ENCODE measurements at places on chromosomes 6 and 20. TPM values are rescaled to one million over a fixed set of nuclear protein-coding genes. Genes with fewer than 3 reads are reported as not detected.

The IMPG1 gene
- total RNA-seq, result not detected

GRCh38 chr20:23257848-23258746 is 92.5 kb upstream of the NXT1 start:
- peaks cover 28% of the 10 kb centered on the region for H3K4me1 ChIP-seq
- peak overlapping the region; percentile 82 for H3K27ac ChIP-seq
- no peak for DNase-seq
- no peak overlapping the region for H3K4me3 ChIP-seq

GRCh38 chr6:158653577-158654354 is 3.9 kb downstream of the SYTL3 start:
- H3K4me1 ChIP-seq, result peaks cover 33% of the 10 kb centered on the region
- no peaks in the 10 kb centered on the region for H3K36me3 ChIP-seq
- peak overlapping the region; percentile 91 for H3K27ac ChIP-seq
- no peaks in the 10 kb centered on the region for H3K27me3 ChIP-seq

DNA sequence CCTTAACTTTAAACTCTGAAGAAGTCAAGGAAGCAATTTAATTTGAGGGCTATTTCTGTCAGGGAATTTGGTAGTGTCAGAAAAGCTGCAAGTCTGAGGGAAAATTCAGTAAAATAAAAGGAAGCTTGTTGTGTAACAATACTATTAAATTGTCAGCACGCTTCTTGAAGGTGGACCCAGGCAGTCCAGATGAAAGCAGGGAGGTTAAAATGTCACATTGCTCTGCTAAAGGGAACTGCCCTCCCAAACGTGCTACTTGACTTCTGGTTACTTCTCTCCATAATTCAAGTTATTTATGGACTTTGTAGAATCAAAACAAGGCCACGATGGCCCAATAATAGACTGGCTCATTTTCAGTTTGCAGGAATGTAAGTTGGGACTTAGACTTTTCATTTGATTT is 28.2 kb upstream of the ARMC2 start:
- no peaks in the 10 kb centered on the region for H3K4me1 ChIP-seq
- DNase-seq, result no peak

DNA sequence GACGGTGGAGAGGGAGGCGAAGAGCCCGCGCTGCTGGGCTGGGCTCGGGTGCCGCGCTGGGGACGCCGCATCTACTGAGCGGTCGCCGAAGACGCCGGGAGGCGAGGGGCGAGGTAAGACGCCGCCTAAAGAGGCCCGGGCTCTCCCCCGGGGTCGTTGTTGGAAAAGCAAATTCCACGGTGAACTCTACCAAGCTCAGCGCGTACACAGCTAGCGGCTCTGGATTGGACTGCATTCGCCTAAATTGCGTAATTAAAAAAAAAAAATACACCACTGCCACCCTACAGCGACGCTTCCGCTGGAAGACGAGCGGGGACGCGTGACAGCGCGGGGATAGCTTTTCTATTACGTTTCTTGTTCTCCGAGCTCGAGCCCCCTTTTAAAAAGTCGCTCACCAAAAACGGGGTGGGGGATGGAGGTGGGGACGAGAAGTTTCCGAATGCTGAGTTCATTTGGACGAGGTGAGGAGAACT is 92.0 kb upstream of the PRDM1 start:
- DNase-seq, result no peak
- H3K27ac ChIP-seq, result no peak overlapping the region
- H3K27me3 ChIP-seq, result peaks cover 83% of the 10 kb centered on the region

DNA sequence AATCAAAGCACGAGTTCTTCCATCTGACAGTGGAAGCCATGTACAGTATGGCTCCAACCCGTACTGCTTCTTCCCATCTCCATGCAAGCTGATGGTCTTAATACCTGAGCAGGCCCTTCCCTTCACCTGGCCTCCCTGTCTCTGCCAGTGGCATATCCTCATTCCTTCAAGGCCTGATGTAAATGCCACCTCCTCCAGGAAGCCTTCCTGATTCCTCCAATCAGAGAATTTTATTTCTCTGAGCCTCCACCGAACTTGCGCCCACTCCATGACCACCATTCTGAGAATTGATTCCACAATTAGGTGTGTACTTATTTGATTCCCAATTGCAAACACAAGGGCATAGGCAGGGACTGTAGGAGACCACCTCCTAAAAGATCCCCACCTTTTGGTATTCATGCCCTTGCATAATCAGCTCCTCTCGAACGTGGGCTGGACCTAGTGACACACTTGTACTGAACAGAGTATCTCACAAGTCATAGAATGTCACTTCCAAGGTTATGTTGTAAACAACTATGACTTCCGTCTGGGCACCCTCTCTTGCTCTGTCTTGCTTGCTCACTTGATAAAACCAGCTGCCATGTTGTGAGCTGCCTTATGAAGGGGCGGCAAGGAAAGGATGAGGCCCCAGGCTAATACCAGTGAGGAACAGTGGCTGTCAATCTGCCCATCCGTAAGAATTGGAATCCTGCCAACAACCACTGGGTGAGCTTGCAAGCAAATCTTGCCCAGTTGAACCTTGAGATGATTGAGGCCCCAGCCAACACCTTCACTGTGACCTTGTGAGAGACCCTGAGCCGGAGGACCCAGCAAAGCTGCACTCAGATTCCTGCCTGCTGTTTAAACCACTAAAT is 38.8 kb downstream of the CPNE5 start:
- no peaks in the 10 kb centered on the region for H3K36me3 ChIP-seq
- H3K27me3 ChIP-seq, result peaks cover 28% of the 10 kb centered on the region
- no peaks in the 10 kb centered on the region for H3K4me1 ChIP-seq
- no peak for DNase-seq
- H3K4me3 ChIP-seq, result no peak overlapping the region
- H3K27ac ChIP-seq, result no peak overlapping the region

The SEMG2 gene
- not detected for total RNA-seq

GRCh38 chr6:22020299-22021003 is 276.4 kb downstream of the PRL start:
- H3K4me1 ChIP-seq, result peaks cover 6% of the 10 kb centered on the region
- no peak for DNase-seq

The CRYBG1 gene
- total RNA-seq, result 16.2 TPM

- H3K27me3 ChIP-seq, result peaks cover under 1% of the 10 kb centered on the region
- DNase-seq, result no peak
- H3K4me1 ChIP-seq, result no peaks in the 10 kb centered on the region
- no peak overlapping the region for H3K4me3 ChIP-seq
- H3K27ac ChIP-seq, result no peak overlapping the region
- H3K36me3 ChIP-seq, result no peaks in the 10 kb centered on the region
These were observed 542.0 kb downstream of the DHX35 start for GRCh38 chr20:39503902-39504709.

The RAET1L gene
- total RNA-seq, result not detected

- H3K4me1 ChIP-seq, result peaks cover 5% of the 10 kb centered on the region
- no peaks in the 10 kb centered on the region for H3K36me3 ChIP-seq
- H3K27ac ChIP-seq, result no peak overlapping the region
- no peaks in the 10 kb centered on the region for H3K27me3 ChIP-seq
- no peak for DNase-seq
- no peak overlapping the region for H3K4me3 ChIP-seq
These were observed 119.8 kb downstream of the SGK1 start for GRCh38 chr6:134198093-134198492.

DNA sequence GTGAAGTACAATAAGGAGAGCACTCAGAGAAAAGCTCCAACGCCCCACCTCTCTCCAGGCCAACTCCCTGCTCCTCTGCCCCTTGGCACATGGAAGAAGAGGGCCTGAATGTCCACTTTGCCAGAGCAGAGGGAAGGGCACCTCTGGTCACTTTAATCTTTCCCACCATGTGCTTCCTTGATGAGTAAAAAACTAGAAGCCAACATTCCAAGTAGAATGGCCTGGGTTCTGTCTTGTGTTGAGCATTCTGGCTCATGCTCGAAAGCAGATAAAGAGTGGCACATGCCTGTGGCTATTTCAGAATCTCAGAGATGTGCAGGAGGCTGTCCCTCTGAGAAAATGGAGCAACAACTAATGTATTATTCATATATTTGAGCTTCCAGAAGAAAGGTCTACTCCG is 177.4 kb upstream of the PLN start:
- peaks cover 8% of the 10 kb centered on the region for H3K36me3 ChIP-seq
- no peaks in the 10 kb centered on the region for H3K4me1 ChIP-seq
- no peak overlapping the region for H3K4me3 ChIP-seq
- H3K27ac ChIP-seq, result no peak overlapping the region
- DNase-seq, result no peak

GRCh38 chr20:34475979-34476736 is 40.1 kb upstream of the DYNLRB1 start:
- no peak overlapping the region for H3K4me3 ChIP-seq
- peaks cover 24% of the 10 kb centered on the region for H3K4me1 ChIP-seq
- peak overlapping the region; percentile 8 for H3K27ac ChIP-seq

DNA sequence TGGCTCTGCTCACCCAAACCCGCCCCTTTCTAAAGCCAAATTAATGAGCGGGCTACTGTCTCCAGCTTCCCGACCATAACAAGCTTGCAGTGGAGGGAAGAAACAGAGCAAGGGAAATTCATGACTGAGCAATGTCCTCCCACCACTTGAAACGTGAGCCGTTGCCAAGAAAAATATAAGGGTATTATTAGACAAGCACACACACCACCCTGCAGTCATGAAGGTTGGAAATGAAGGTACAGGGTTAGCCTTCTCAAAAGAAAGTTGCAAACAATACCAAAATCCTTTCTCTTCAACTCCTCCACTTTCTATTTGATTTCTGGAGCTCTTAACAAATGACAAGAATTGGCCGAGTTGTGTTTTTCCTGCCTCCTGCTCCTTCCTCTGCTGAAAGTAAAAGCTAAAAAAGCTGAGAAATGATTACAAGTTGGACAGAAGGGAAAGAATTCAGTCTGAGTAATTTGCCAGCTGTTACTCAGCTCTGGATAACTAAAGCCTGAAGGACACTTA is 151.1 kb upstream of the B3GAT2 start:
- H3K4me3 ChIP-seq, result peak overlapping the region; percentile 61
- H3K36me3 ChIP-seq, result no peaks in the 10 kb centered on the region
- H3K27ac ChIP-seq, result peak overlapping the region; percentile 92

DNA sequence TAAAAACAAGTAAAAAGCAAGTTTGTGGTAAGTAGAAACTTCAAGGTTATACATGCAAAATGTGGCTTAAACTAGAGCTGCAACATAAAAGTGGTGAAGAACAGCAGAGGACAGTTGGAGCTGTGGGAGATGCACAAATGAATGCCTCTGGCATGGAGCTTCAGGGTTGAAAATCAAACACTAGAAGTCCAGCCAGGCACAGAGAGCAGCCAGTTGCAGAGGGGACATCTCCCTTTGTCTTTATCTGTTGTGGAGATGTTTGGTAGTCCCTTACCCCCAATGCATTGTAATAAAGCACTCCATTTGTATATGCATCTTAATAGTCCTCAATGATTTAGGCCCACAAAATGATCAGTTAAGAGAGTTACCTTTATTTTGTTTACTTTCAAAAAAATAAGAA is 73.1 kb upstream of the C20orf144 start:
- H3K27ac ChIP-seq, result no peak overlapping the region
- DNase-seq, result no peak
- H3K27me3 ChIP-seq, result no peaks in the 10 kb centered on the region

DNA sequence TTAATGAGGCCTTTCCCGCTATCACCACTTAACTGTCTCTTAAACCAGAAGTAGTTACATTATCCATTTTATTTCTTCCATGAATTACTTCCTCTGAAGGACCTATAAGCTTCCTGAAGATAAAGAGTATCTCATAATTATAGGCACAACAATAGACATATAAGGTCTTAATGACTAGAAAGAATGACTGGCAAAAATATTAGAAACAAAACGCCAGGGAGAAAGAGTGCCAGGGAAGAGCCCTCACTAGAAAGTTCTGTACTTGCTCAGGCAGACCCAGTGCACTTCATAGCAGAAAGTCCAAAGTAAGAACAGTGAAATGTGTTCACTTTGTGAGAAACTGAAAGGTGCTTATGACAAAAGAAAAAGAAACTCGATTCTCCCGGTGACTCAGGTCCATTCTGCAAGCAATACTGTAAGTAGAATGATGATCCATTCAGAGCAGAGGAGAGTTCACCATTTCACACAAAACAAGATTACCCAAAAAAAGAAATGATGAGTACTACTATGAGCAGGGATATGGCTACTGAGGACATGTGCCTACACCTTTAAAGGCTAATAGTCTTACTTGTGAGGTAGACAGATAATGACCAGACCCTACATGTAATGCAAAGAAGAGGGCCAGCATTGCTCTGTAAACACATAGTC is 5.5 kb downstream of the ZNF334 start:
- no peaks in the 10 kb centered on the region for H3K27me3 ChIP-seq
- DNase-seq, result no peak
- H3K27ac ChIP-seq, result no peak overlapping the region
- no peak overlapping the region for H3K4me3 ChIP-seq
- H3K36me3 ChIP-seq, result peaks cover 26% of the 10 kb centered on the region

DNA sequence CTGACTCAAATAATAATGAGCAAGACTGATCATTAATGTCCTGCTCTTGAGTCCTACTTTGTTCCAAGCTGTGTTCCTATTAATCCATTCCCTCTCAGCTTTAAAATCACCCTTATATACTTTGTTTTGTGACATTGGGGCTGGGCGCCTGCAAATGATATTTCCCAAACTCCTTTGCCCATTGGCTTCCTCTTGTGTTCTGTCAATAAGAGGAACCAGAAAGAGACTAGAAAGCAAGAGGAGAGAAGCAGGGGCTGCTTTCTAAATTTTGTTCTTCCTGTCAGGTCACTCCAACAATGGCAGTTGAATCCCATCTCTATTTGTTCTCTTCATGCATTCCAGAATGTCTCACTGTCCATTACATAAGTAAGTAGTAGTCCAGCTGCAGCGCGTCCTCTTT is 21.6 kb upstream of the TRIM27 start:
- no peaks in the 10 kb centered on the region for H3K36me3 ChIP-seq
- H3K27ac ChIP-seq, result no peak overlapping the region
- no peak overlapping the region for H3K4me3 ChIP-seq
- H3K4me1 ChIP-seq, result peaks cover 34% of the 10 kb centered on the region

GRCh38 chr6:44237813-44238433 is 9.0 kb upstream of the HSP90AB1 start:
- peak overlapping the region; percentile 80 for H3K4me3 ChIP-seq
- peak; percentile 96 for DNase-seq
- peak overlapping the region; percentile 98 for H3K27ac ChIP-seq
- H3K27me3 ChIP-seq, result no peaks in the 10 kb centered on the region
- peaks cover 8% of the 10 kb centered on the region for H3K36me3 ChIP-seq

DNA sequence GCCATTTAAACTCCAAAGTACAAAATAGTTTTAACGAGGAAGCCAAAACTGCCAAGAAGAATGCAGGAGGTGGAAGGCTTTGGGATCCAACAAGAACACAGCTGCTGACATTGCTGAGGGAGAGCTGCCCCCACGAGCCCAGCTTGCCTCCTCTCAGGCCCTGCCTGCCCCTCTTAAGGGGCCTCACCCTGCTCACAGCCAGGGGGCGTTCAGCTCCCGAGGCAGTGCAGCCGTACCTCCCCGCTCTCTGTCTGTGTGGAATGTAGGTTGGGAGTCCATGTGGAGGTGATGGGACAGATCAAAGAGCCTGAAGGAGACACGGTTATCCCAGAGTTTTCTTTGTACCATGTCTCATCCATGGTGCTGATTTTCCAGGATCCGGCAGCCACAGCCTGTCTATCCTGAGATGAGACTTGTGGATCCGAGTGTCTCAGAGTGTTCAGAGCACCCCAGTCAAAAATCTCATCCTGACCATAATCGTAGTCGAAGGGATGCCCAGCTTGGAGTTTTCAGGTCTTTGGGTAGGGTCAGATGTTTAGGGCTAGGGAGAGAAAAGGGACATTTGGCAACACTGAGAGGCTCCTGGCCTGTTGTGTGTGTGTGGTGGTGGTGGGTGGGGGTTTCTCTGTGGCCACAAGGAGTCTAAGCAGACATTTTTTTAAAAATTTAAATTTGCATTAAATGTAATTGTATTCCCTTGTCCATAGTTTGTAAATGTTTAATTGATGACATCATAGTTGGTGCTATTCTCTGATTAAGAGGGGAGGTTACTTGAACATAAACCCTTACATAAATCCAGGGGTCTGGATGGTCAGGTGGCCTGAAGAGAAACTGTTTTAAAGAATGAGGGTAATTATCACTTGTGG is 111.4 kb upstream of the CLDN20 start:
- H3K4me3 ChIP-seq, result no peak overlapping the region
- H3K27ac ChIP-seq, result no peak overlapping the region
- no peaks in the 10 kb centered on the region for H3K27me3 ChIP-seq
- H3K4me1 ChIP-seq, result peaks cover 46% of the 10 kb centered on the region
- H3K36me3 ChIP-seq, result no peaks in the 10 kb centered on the region
